ENCODE measurements at places on chromosomes 7 and 10.

GRCh38 chr10:30099101-30099500 lies 39.7 kb upstream of the JCAD start:
- no peaks in the 10 kb centered on the region for H3K27me3 ChIP-seq
- DNase-seq, result no peak
- no peak overlapping the region for H3K4me3 ChIP-seq
- no peaks in the 10 kb centered on the region for H3K4me1 ChIP-seq
- no peak overlapping the region for H3K27ac ChIP-seq

DNA sequence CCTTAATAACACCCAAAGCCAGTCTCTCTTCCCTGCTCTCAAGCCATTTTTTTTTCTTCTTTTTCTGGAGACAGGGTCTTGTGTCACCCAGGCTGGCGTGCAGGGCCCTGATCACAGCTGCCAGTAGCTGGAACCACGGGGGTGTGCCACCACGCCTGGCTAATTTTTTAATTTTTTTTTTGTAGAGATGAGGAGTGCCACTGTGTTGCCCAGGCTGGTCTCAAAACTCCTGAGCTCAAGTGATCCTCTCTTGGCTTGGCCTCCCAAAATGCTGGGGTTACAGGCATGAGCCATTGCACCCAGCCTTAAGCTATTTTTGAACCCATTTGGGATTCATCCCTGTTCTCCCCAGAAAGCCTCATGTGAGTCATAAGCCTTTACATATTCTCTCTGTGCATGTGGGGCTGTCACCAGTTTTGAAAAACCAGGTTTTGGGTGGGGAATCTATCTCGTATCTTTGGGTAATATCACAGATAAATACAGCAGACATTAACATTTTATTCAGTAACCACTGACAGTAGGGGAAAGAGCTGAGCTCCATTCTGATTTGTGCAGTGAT lies 15.5 kb downstream of the ZNF487 start:
- peaks cover 36% of the 10 kb centered on the region for H3K4me1 ChIP-seq
- DNase-seq, result no peak
- H3K4me3 ChIP-seq, result no peak overlapping the region
- H3K36me3 ChIP-seq, result no peaks in the 10 kb centered on the region
- no peaks in the 10 kb centered on the region for H3K27me3 ChIP-seq
- peak overlapping the region; percentile 64 for H3K27ac ChIP-seq

DNA sequence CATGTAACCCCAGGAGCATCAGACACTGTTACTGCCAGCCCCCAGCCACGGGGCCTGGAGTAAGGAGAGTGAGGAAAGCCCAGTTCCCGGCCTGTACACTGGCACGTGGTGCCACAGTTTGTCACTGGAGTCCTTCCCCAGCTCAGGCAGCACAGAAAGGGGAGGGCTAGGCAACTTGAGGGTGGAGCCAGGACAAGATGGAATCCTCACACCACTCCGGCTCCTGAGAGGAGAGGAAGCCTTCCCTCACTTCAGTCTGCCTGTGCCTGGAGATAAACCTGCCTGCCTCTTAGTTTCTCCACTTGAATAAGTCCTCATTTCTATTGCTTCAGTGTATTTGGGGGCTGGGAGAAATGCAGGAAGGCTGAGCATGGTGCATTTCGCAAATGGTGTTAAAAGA lies 176.0 kb downstream of the KIAA1217 start:
- no peaks in the 10 kb centered on the region for H3K4me1 ChIP-seq
- no peaks in the 10 kb centered on the region for H3K36me3 ChIP-seq
- H3K27ac ChIP-seq, result no peak overlapping the region
- H3K4me3 ChIP-seq, result no peak overlapping the region

DNA sequence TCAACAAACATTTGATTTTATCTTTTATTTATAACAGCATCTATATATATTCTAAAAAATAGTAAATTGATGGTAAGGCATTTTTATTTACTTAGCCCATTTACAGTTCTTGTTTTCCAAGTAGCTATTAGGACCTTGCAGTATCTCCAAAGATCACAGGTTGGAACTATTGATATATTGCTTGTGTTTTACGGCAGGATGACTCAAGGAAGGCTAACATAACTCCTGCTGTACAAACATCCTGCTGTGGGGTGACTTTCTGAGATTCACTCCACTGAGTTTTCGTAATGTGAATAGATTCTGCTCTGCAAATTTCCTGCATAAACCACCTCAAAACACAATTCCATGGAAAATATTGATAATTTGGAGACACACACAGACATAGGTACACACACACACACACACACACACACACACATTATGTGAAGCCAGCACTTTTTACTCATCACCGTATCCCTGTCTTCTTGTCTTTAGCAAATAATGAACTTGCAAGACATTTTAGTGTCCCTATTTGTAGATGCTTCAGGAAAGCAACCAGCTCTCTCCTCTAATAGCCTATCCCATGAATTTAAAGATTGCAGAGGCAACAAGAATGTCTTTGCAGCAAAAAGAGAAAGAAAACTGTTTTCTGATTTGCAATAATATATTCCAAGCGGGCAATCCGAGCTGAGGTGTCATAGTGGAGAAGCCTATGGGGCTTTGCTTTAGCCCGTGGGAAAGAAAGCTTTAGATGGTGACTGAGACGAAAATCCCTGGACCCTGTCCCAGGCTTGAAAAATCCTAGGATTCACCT lies 722 bp downstream of the AGR2 start:
- H3K4me3 ChIP-seq, result no peak overlapping the region
- H3K36me3 ChIP-seq, result no peaks in the 10 kb centered on the region
- H3K27ac ChIP-seq, result no peak overlapping the region
- no peaks in the 10 kb centered on the region for H3K27me3 ChIP-seq
- no peaks in the 10 kb centered on the region for H3K4me1 ChIP-seq

DNA sequence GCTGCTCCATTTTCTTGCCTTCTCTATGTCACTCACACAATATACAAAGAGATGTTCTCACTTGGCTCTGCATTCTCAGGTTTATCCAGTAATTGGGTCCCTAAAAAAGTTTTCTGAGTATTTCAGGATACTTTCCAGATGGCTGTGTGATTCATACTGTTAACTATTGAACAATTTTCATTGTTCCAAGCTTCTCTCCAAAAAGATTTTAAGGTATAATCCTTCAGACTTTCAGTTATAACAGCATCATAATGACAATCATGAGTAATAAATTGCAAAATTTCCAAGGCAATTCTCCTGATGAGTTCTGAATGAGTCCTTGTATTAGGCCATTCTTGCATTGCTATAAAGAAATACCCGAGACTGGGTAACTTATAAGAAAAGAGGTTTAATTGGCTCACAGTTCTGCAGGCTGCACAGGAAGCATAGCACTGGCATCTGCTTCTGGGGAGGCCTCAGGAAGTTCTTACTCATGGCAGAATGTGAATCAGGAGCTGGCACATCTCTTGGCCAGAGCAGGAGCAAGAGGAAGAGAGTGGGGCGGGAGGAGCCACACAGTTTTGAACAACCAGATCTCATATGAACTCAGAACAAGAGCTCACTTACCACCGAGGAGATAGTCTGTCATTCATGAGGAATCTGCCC lies 148.1 kb downstream of the SLC16A9 start:
- no peaks in the 10 kb centered on the region for H3K27me3 ChIP-seq
- H3K27ac ChIP-seq, result no peak overlapping the region
- no peak overlapping the region for H3K4me3 ChIP-seq
- DNase-seq, result no peak
- H3K36me3 ChIP-seq, result no peaks in the 10 kb centered on the region

- peaks cover 7% of the 10 kb centered on the region for H3K36me3 ChIP-seq
- no peak for DNase-seq
- H3K27me3 ChIP-seq, result no peaks in the 10 kb centered on the region
- H3K27ac ChIP-seq, result peak overlapping the region; percentile 95
Observed at GRCh38 chr10:11175823-11176243, 158.2 kb downstream of the CELF2 start.

DNA sequence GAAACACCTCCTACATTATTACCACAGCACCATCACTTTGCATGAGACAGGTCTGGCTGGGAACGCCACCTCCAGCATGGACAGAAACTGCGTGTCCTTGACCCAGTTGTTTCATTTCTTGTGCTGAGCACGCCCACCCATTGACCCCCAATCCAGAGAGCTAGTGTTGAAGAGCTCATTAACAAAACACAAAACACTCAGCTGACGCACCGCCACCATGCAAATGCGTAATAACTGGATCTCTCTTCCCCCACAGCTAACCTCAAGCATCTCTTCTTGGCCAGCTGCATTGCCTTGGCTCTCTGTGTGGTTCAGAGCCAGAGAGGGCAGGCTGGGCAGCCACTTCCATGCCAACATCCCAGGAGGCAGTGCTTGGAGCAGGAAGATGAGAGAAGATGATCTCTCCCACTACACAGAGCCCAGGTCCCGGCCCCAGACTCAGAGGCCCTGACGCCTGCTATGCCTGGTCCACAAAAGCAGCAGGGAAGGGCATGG lies 173.5 kb downstream of the PLXNA4 start:
- no peak overlapping the region for H3K27ac ChIP-seq
- H3K27me3 ChIP-seq, result no peaks in the 10 kb centered on the region
- H3K36me3 ChIP-seq, result no peaks in the 10 kb centered on the region
- H3K4me3 ChIP-seq, result no peak overlapping the region
- DNase-seq, result no peak
- no peaks in the 10 kb centered on the region for H3K4me1 ChIP-seq

GRCh38 chr7:1210321-1210978 lies 22.2 kb upstream of the UNCX start:
- no peak overlapping the region for H3K4me3 ChIP-seq
- H3K4me1 ChIP-seq, result no peaks in the 10 kb centered on the region
- peaks cover 3% of the 10 kb centered on the region for H3K27me3 ChIP-seq
- no peaks in the 10 kb centered on the region for H3K36me3 ChIP-seq
- no peak overlapping the region for H3K27ac ChIP-seq

GRCh38 chr10:21953585-21954057 lies 49.9 kb downstream of the DNAJC1 start:
- peak; percentile 10 for DNase-seq
- H3K4me1 ChIP-seq, result no peaks in the 10 kb centered on the region
- H3K27me3 ChIP-seq, result no peaks in the 10 kb centered on the region
- no peaks in the 10 kb centered on the region for H3K36me3 ChIP-seq
- H3K27ac ChIP-seq, result no peak overlapping the region
- H3K4me3 ChIP-seq, result no peak overlapping the region

DNA sequence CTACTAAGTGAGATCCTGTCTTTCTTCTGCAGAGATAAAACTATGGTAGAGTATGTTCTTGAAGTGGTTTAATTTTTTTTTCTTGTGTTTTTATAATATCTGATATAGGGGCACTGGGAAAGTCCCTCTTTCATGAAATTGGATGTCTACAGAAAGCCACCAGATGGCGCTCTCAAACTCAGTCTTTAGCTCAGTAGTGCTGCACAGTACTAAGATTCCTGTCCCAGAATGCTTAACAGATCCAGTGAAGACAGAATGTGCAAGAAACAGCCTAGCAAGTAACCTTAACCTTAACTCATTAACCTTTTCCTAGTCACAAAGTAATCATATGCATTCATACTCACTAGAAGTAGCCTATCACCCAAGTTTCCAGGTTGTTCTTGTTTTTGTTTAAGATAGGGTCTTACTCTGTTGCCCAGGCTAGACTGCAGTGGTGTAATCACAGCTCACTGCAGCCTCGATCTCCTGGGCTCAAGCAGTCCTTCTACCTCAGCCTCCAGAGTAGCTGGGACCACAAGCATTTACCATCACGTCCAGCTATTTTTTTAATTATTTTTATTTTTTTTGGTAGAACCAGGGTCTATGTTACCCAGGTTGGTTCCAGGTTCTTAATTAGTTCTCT lies 56.7 kb downstream of the IDE start:
- H3K27ac ChIP-seq, result no peak overlapping the region
- peak; percentile 64 for DNase-seq
- H3K4me3 ChIP-seq, result no peak overlapping the region
- H3K36me3 ChIP-seq, result no peaks in the 10 kb centered on the region
- no peaks in the 10 kb centered on the region for H3K4me1 ChIP-seq

DNA sequence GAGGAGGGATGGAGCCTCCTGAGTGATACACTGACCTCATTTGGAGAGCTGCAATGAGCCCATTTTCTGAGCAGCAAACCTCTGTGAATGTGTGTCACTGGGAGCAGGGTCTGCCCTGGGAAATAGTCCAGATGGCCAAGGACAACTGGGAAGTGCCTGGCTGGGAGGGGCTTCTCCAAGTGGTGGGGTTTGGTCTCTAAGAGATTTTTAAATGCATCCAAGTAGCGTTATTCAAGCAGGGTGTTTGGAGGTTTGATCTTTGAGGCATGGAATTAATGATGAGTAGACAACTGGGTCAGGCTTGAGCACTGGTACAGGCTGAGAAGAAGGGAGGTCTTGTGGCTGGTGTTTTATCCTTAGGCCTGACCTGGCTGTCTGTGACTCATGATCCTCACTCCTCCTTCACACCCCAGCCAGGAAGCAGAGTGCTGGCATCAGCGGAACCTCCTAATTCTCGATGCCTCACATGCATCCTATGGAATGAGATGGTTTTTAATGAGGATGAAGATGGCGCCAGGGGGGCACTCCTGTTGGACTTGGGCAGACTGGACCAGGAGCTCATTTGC lies 3.3 kb downstream of the GOLGA7B start:
- H3K27me3 ChIP-seq, result no peaks in the 10 kb centered on the region
- no peak overlapping the region for H3K4me3 ChIP-seq
- H3K27ac ChIP-seq, result no peak overlapping the region
- H3K4me1 ChIP-seq, result peaks cover 32% of the 10 kb centered on the region
- H3K36me3 ChIP-seq, result no peaks in the 10 kb centered on the region

- no peak overlapping the region for H3K27ac ChIP-seq
- H3K4me3 ChIP-seq, result no peak overlapping the region
- H3K27me3 ChIP-seq, result no peaks in the 10 kb centered on the region
- H3K36me3 ChIP-seq, result no peaks in the 10 kb centered on the region
- DNase-seq, result no peak
Observed at GRCh38 chr7:136131304-136131630, 154.1 kb upstream of the MTPN start.

DNA sequence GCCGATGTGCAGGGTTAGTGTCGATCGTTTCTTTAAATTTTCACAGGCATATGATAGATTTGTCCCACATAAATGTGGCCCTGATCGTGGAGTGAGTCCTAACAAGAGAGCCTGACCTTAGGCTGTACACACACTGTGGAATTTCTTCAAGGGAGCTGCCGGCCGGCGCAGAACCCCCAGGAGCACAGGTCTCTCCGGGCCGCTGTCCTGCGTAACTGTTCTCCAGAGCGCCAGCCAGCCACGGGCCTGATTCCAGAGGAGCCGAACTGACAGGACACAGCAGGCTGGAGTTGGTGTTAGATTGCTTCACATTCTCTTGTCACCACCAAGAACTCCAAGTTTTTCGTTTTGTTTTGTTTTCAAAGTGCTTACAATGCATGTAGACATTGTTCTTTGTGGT lies 37.3 kb downstream of the SHH start:
- peaks cover 27% of the 10 kb centered on the region for H3K36me3 ChIP-seq
- H3K27ac ChIP-seq, result no peak overlapping the region
- no peak overlapping the region for H3K4me3 ChIP-seq
- no peak for DNase-seq
- H3K4me1 ChIP-seq, result no peaks in the 10 kb centered on the region

Data from naive thymus-derived CD4-positive, alpha-beta T cell (primary cell).